NCI-H446 (cell line): ENCODE measurements at places on chromosomes 11 and 22.

DNA sequence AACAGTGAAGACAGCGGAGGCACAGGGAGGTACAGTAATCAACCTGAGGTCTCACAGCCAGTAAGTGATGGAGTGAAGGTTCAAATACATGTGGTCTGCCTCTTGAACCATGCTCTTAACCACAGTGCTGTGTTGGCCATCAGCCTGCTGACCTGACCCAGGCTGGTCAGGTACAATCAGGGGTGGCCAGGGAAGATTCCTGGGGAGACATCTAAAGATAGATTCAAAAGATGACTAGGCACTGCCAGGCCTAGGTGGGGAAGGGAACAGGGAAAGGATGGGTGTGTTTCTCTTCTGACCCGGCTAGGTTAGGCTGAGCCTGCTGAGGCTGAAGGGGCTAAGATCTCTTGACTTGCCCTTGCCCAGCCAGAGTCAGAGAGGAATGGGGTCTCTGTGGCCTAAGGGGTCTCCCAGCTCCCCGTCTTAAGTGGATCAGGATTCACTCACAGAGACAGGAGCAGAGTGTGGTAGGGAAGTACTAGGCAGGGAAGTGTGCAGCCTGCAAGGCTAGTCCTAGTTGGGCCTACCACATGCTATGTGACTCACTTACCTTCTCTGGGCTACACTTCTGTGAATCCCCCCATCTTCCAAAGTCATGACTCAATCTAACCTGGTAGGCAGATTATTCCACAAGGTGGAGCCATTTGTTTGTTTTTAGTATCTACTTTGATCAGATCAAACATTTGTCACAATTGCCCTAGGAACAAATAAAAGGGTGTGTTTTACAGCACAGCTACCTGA, 10.4 kb upstream of the SREBF2 start:
- peak; percentile 17 for DNase-seq

DNA sequence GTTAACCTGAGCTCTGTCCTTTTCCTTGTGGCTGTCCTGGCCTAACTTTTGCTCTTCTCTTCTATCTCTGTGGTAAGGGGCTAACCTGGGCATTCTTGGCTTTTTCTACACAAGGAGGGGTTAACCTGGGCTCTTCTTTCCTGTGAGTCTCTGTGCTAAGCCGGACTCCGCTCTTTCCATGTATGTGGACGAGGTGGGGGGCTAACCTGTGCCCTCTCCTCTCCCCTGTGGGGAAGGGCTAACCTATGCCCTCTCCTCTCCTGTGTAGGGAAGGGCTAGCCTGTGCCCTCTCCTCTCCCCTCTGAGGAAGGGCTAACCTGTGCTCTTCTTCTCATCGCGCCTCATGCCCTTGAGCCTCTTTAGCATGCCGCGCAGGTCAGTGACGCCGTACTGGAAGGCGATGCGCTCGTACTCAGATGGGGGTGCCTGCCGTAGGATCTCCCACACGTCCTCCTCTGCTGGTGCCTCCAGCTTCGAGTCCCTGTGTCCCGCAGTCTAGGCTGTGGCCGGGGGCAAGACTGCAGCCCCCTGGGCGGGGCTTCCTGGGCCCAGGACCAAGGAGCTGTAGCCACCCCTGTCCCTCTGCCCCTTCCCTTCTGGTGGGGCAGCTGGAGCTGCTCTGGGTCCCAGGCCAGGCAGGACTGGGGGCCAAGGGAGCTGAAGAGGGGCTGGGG, 6.5 kb downstream of the MYBPC3 start:
- no peak for DNase-seq

DNA sequence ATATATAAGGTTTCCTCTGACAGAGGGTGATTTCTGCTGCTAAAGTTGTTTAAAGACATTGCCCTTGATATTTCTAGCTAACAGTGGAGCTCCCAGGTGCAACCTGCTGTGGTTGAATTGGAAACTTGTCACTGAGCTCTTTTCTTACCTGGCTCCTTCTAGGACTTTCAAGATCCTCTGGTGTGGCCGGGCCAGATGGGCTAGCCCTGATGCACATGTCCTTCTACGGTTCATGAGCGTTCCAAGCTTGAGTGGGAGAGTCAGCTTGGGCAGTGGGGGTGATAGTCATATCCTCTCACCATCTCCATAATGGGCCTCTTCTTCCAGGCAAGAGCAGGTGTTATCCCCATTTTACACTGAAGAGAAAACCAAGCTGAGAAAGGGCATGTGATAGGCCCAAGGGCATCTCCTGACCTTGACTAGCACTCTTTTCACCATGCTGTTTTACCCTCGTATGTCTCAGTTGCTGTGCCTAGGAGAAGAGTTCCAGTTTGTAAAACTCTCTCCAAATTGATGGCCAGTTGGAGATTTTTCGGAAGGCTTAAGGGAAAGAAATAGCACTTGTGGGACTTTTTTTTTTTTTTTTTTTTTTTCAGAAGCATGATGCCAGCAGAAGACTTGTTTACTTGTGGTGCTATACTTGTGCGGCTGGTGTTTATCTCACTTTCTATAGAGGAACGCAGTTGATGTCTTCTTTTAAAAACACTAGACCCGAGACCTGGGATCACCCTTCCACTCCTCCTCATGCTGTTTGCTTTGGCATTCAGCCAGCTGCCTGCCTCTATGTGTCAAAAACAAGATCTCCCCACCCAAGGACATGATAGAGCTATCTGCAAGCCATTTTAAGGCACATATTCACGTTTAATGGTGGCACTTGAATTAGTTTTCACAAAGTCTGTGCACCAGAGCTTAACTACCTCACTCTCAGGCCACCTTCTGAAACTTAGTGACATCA, 32.6 kb downstream of the TEAD1 start:
- DNase-seq: peak; percentile 56

DNA sequence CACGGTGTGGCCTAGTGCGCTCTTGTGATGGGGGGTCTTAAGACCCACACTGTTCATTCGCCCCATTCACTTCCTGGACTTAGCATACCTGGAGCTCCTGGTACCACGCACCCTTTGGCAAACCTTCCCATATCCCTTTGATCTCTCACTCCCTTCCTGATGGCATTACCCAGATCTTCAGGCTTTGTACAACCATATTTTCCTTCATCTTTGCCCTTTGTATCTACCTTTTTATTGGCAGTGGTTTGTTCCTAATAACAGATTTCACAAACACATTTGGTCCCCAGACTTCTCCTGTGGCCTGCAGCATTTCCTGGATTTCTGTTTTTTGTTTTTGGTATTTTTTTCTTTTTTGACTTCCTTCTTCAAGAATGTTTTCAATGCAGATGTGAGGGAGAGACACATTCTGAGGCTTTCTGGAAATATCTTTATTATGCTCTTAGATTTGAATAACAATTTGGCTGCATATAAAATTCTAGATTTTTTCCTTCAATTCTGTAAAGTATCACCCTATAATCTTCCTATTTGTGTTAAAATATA, 16.1 kb upstream of the IFITM3 start:
- DNase-seq: no peak

DNA sequence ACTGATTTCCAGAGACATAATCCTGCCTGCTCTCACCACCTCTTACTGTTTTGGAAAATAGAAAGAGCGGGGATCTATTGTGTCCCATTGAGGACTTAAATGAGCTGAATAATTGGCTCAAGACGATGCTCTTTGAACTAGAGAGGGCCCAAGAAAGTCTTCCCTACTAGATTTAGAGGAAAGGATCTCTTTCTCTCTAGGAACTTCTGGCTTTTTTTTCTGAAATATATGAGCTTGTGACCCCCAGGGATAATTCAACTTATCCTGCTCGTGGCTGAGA, 461.4 kb upstream of the KIRREL3 start:
- DNase-seq: no peak

DNA sequence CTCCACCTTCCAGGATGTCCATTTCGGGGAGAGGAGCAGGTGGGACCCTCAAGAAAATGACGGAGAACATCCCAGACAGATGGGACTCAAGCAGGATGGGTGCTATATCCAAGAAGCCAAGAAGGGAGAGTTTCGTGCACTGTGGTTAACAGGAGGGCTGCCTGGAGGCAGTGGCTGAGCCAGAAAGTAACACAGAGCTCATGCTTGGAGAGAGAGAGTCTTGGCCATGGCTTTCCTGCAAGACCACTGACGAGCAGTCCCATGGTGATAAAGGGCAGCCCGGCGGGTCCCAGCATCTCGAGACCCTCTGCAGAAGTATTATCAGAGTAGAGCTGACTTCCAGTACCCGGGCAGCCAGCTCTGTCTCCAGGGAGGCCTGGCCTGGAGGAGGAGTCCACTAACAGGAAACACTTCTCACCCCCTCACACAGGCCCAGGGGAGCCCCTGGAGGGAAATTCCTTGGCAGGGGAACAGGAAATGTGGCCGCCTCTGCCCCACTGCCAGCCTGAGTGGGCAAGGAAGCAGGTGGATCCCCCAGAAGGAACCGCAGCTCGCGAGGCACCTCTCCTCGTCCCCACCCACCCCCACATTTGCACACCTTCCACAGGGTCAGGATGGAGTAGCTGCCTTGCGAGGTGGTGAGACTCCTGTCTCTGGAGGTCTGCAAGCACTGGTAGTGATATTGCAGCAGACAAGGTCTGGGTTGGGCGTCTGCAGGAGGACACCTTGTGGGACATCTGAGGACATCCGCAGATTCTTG, 32.2 kb downstream of the CYTH4 start:
- DNase-seq: no peak

DNA sequence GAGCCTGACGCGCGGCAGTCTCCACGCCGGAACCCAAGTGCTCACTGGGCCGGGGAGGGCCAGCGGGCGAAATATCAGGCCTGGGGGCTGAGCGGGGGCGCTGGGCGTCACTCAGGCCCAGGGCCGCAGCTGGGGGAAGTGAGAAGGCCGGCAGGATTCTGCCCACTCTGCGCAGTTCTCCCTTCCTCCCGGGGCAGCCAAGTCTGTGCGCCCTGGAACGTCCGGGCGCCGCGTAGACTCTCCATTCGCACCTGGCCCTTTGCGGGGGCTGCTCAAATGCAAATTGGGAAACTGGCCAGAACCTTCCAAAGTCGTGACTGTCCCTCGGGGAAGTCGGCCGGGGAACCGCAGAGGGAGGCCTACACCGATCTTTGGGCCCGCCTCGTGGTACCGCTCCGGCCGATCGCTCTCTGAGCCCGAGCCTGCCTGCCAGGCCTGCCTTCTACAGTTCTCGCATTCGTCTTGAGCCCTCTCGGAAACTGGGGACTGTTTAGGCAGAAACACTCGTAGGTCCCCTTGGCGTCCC, 2.2 kb upstream of the SLC6A5 start:
- no peak for DNase-seq

- DNase-seq: peak; percentile 5
Observed at GRCh38 chr11:115930291-115930690, 426.1 kb upstream of the CADM1 start.

DNA sequence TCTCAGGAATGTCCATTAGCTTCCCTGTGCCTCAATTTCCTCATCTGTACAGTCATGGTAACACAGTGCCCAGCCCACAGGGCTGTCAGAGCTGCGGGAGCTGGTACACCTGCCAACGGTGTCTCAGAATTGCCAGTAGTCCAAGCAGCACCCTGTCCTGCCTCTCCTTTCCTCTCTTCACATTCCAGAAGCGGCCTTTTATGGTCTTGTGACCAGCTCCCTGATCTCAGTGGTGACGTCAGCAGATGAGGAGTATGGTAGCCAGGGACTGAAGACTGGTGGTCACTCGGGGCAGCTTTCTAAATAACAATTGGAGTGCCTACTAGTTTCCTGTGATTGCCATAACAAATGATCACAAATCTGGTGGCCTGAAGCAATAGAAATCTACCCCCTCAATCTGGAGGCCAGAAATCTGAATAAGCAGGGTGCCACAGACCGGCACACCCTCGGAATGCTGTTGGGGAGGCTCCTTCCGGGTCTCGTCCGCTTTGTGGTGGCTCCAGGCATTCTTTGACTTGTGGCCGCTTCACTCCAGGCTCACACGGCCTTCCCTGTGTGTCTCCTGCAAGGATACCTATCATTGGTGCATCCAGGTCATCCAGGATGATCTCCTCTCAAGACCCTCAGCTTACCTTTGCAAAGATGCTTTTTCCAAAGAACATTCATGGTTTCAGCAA, 2.1 kb downstream of the FADD start:
- no peak for DNase-seq

- DNase-seq: no peak
Observed at GRCh38 chr22:33520904-33521780, 399.1 kb downstream of the LARGE1 start.

DNA sequence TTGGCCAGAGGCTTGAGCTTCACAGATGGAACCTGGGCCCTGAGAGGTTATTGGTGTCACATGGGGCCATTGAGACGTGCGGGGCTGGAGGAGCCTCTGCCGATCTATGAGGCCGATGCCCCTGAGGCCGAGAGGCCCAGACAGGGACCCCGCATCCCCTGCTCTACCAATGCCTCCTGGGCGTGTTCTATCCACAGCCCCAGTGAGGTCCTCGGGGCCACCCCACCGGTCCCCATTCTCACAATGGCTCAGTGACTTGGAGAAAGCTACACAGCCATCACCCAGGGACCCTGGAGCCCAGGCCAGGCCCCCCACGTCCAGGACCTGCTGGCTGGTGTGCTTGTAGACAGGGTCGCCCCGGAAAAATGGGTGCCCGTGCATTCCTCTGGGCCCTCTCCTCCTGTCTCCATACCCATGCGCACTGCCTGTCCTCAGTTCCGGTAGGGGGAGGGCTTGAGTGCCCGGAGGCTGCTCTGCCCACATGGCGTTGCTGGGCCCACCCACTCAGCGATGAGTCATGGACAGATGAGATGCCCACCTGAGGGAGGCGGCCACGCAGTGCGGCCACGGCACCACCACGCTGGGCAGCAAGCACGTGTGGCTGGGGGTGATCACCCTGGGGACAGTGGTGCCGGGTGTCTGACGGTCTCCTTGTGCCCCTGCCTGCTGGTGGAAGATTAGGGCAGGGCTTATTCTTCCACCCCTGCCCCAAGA, 1224.7 kb downstream of the BRD1 start:
- DNase-seq: no peak

DNA sequence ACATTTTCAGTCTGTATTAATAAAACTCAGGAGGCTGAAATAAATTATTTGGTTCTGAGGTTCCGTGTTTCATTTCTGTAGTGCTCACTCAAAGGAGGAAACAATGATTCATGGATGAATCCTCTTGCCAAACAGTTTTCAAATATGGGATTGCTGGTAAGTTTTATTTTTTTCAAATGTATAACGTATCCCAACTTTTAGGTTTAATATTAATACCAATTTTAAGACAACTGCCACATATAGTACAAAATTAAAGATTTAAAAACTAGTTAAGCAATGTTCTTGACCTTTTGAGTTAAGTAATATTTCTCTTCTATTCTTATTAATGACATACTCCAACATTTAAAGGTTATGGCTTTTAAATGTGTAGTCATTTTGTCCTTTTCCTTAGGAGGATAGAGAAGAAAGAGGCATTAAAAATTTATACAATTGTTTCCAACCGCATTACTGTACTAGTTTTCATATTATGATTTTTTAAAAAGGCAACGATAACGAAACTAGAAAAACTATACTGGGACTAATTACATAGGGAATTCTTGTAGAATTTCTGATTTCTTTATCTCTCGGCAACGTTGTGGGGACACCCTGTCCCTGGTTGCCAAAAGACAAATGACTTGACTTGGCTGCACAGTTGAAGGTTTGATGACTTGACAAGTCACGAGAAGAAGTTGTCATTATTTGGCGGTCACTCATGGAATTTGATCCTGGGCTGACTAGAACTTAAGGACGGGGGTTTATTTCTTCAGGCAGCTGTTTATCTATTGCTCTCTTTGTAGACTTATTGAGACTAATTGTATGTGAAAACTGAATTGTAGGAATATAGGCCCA, 69.1 kb upstream of the ADSL start:
- no peak for DNase-seq

GRCh38 chr11:125025968-125026367, 37.1 kb upstream of the SLC37A2 start:
- DNase-seq: no peak

GRCh38 chr11:61685617-61685967, 5.4 kb downstream of the DAGLA start:
- no peak for DNase-seq

GRCh38 chr11:78828676-78829075, 254.0 kb upstream of the NARS2 start:
- DNase-seq: no peak
